ENCODE measurements at places on chromosomes 3 and 15. TPM values are rescaled to one million over a fixed set of nuclear protein-coding genes. Genes with fewer than 3 reads are reported as not detected.
A peak's percentile ranks its signal among the peaks of the same experiment; 100 is the strongest.

DNA sequence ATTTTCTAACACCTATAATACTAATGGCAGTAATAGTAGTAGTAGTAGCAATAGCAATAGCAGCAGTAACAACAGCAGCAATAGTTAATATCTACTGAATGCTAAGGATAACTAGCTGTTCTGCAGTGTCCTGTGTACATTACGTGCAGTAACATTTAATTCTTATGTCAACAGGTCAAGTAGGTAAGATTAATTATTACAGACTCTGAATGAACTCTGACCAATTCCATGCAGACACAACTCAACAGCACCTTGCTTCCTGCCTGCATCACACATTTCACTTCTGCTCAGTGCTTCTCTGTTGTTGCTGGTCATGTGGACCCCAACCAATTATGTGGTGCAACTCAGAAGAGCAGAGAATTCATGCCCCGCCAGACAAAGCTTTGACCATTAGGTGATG lies 39.9 kb upstream of the ARHGEF26 start:
- H3K27ac ChIP-seq: no peak overlapping the region
- H3K27me3 ChIP-seq: no peaks in the 10 kb centered on the region
- no peaks in the 10 kb centered on the region for H3K4me1 ChIP-seq
- H3K36me3 ChIP-seq: no peaks in the 10 kb centered on the region

Gene LDHAL6B
- total RNA-seq: not detected

DNA sequence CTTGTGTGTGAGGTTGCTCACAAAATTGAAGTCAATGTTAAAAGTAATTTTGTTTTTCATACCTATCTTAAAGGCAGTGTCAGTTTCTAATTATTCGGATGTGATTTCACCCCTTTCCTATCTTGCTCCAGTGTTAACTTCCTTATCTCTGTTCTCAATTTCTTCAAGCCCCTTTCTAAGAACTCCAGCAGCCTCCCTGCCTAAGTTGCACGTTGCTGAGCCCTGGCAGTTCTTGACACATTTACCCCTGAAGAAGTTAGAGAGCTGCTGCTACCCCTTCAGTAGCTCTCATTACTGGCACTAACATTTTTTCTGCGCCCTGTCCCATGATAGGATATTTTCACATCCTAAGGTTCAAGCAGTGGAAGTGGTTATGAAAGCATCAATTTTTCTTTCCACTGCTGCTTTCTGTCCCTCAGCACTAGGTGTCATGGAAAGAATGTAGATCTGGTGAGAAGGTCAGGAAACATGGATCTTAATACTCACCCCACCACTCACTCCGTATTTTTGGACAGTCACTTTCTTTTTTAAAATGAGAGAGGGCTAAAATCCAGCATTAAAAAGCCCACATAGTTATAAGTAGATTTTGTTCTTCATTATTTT lies 62.9 kb downstream of the OPA1 start:
- no peak overlapping the region for H3K27ac ChIP-seq
- no peaks in the 10 kb centered on the region for H3K27me3 ChIP-seq
- no peaks in the 10 kb centered on the region for H3K4me1 ChIP-seq
- H3K36me3 ChIP-seq: peaks cover 26% of the 10 kb centered on the region
- no peak for DNase-seq

GRCh38 chr15:22952796-22953579 lies 27.2 kb downstream of the CYFIP1 start:
- H3K27ac ChIP-seq: no peak overlapping the region
- no peaks in the 10 kb centered on the region for H3K36me3 ChIP-seq
- no peak overlapping the region for H3K4me3 ChIP-seq
- H3K27me3 ChIP-seq: no peaks in the 10 kb centered on the region

GRCh38 chr15:89419370-89419984 lies 76.9 kb downstream of the RHCG start:
- no peak overlapping the region for H3K27ac ChIP-seq
- no peaks in the 10 kb centered on the region for H3K27me3 ChIP-seq
- H3K36me3 ChIP-seq: no peaks in the 10 kb centered on the region
- no peaks in the 10 kb centered on the region for H3K4me1 ChIP-seq

DNA sequence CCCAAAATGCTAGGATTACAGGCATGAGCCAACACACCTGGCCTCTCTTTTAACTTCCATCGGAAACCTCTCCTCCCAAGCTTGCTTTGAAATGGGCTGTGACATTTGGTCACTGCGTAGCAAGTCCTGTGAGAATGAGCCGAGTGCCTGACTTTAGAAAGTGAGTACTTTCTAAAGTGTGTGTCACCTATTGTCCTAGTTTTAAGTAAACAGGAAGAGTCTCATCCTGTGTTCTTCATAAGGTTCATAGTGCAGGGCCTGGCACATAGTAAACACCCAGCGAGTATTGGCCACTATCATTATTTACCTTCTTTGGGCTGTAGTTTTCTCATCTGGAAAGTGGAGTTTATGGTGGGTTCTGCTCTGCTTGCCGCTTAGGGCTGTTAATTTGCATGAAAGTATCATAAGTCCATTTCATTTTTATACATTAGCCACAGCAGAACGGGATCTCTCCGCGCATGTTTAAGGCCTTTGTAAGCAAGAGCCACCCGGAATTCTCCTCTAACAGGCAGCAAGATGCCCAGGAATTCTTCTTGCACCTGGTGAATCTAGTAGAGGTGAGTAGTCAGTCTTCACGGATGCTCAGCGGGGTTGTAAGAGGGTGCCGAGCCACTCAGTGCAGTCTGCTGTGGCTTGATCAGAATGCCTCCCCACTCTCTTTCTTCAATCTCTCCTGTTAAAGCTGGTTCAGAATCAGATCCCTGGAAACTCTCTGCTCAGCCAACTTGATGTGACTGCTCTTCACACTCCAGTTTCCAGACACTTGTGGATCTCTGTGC lies 87.2 kb downstream of the USP13 start:
- H3K36me3 ChIP-seq: peaks cover 10% of the 10 kb centered on the region
- H3K4me3 ChIP-seq: no peak overlapping the region
- no peak for DNase-seq
- H3K27ac ChIP-seq: no peak overlapping the region
- H3K27me3 ChIP-seq: no peaks in the 10 kb centered on the region

DNA sequence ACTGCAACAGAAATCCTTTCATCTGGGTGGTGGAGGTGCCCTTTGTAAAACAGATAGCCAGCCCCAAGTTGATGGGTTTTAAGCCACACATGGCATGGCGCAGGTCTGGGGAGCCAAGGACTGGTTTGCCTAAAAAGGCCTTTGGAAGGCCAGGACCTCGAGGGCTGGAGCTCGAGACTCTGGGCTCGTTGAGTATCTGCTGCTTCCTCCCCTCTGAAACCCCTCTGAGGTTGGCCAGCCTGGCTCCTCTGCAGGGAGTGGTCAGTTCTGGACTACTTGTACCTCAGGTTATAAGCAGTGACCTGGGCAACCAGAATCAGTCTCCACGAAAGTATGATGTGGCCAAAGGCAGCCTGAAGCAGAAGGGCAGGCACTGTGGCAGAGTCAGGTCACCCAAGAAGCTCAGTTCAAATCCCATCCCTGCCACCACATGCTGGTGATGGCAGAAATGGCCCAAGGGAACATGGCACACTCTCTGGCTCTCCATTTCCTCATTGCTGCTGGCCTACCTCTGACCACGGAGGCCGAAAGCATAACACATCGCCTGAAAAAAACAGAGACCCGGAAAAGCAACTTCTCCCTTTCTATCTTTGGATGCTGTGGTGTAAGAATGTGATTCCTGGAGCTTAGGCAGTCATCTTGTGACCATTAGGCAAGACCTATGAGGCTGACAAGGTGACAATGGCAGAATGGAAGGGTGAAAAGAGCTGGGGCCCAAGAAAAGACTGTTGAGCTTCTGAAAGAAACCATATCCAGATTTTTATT lies 51.2 kb downstream of the WNT7A start:
- H3K27me3 ChIP-seq: no peaks in the 10 kb centered on the region
- H3K36me3 ChIP-seq: no peaks in the 10 kb centered on the region
- H3K27ac ChIP-seq: no peak overlapping the region

- H3K27ac ChIP-seq: no peak overlapping the region
- H3K36me3 ChIP-seq: no peaks in the 10 kb centered on the region
- H3K4me1 ChIP-seq: peaks cover 16% of the 10 kb centered on the region
Observed at GRCh38 chr15:31031471-31032067, 40.1 kb upstream of the MTMR10 start.

Gene CCDC54
- not detected for total RNA-seq

DNA sequence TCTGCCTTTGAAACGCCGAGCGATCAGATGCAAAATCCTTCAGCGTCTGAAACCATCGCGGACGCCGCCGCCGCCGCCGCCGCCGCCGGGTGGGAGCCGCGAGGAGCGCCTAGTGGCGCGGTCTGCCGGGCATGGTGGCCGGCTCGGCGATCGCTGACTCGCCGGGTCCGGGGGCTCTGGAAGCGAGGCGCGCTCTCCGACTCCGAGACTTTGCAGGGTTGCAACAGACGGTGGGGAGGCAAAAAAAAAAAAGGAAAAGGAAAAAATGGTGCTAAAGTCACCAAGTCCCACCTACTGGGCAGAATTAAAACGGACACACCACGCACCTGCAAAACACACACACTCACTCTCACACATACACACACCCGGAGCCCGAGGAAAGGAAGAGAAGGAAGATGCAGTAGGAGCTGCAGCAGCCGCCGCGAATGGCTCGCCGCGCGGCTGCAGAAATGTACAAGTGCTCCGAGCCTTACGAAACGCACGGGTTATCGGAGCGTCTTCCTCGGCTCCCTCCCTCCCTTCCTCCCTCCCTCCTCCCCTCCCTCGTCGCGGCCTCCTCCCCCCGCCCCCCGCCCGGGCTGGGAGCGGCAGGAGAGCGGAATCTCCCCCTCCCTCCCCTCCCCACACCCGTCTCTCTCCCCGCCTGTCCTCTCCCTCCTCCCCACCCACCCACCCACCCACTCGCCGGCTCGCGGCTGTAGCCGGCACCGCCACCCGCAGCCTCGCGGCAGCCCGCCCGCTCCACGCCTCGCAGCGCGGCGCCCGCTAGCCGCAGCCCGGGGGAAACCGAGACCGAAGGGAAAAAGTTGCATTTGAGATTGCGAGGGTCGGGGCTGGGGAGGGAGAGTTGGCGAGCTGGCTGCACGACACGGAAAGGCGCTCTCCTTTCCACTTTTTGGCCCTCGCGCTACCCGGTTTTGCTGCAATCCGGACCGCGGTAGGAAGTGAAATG lies at the start of gene NTRK3:
Gene NTRK3 (minus strand): TSS at position 461 of the 952 bp plus-strand sequence. CDS start 586 bp downstream, outside the sequence.
- H3K4me3 ChIP-seq: peak within 1 kb of the TSS; percentile 35
- H3K27ac ChIP-seq: no peak within 1 kb of the TSS
- DNase-seq: peak; percentile 6

DNA sequence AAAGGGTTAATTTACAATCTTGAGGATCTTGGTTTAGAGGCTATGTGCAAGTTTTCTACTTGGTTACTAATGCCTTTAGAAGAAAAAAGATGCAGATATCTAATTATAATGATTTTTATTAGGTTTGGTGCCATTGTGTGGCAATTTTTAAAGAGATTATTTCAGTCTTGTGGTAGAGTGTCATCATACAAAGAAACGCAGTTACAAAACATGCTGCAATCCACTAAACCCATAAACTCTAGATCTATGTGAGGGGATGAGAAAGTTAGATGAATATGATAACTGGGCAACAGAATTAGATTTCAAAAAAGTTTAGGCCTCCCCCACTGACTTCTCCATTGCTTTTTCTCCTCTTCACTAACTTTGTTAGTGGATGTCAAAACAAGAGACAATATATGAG lies 106.0 kb downstream of the ARPP21 start:
- no peaks in the 10 kb centered on the region for H3K4me1 ChIP-seq
- DNase-seq: no peak
- H3K27ac ChIP-seq: no peak overlapping the region
- H3K27me3 ChIP-seq: no peaks in the 10 kb centered on the region
- no peak overlapping the region for H3K4me3 ChIP-seq

DNA sequence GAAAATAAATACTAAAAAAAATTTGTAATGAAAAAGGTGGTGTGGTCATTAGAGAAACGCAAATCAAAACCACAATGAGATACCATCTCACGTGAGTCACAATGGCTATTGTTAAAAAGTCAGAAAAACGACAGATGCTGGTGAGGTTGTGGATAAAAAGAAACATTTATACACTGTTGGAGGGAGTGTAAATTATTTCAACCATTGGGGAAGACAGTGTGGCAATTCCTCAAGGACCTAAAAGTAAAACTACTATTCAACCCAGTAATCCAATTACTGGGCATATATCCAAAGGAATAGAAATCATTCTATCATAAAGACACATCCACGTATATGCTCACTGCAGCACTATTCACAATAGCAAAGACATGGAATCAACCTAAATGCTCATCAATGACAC lies 120.3 kb downstream of the MYO9A start:
- DNase-seq: no peak
- no peak overlapping the region for H3K27ac ChIP-seq
- H3K36me3 ChIP-seq: no peaks in the 10 kb centered on the region
- H3K4me1 ChIP-seq: no peaks in the 10 kb centered on the region
- no peak overlapping the region for H3K4me3 ChIP-seq

- DNase-seq: peak; percentile 60
- no peak overlapping the region for H3K27ac ChIP-seq
- H3K4me3 ChIP-seq: no peak overlapping the region
- peaks cover 5% of the 10 kb centered on the region for H3K4me1 ChIP-seq
- no peaks in the 10 kb centered on the region for H3K36me3 ChIP-seq
- no peaks in the 10 kb centered on the region for H3K27me3 ChIP-seq
Observed at GRCh38 chr15:58224068-58224467, 85.9 kb downstream of the AQP9 start.

Gene MYD88
- total RNA-seq: 23.8 TPM

- peaks cover 25% of the 10 kb centered on the region for H3K4me1 ChIP-seq
- no peaks in the 10 kb centered on the region for H3K27me3 ChIP-seq
- peak overlapping the region; percentile 80 for H3K27ac ChIP-seq
Observed at GRCh38 chr3:29525254-29525881, 244.5 kb downstream of the RBMS3 start.

GRCh38 chr15:66096688-66097058 lies 156.9 kb downstream of the MEGF11 start:
- no peak overlapping the region for H3K4me3 ChIP-seq
- H3K27ac ChIP-seq: no peak overlapping the region
- H3K4me1 ChIP-seq: no peaks in the 10 kb centered on the region
- H3K27me3 ChIP-seq: no peaks in the 10 kb centered on the region
- no peaks in the 10 kb centered on the region for H3K36me3 ChIP-seq
- no peak for DNase-seq

DNA sequence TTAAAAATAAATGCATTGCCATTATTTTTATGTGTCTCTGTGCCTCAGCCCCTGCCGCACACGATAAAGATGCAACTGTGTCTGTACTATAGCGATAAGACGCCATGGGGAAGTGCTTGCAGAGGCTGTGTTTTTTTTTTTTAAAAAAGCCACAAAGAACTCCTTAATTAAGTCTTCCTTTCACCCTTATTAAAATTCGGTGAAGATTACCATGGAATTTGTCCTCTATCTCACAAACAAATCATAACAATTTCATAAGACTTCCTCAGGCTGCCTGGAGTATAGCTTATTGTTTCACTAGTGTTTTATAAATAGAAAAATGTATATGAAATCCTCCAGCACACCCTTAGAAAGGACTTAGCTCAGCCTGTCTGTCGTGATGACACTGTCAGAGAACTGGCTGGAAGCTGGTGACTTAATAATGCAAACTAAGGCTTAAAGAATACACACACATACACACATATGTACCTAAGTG lies 374.8 kb upstream of the SLCO3A1 start:
- H3K4me3 ChIP-seq: no peak overlapping the region
- no peak overlapping the region for H3K27ac ChIP-seq
- no peaks in the 10 kb centered on the region for H3K36me3 ChIP-seq
- no peak for DNase-seq
- no peaks in the 10 kb centered on the region for H3K4me1 ChIP-seq

GRCh38 chr3:126516152-126516935 lies 1.2 kb downstream of the UROC1 start:
- no peak overlapping the region for H3K4me3 ChIP-seq
- no peak for DNase-seq
- no peaks in the 10 kb centered on the region for H3K27me3 ChIP-seq
